Hematopoietic multipotent progenitor cell treated with erythropoietin and hydrocortisone succinate and interleukin-3 and kit ligand, for 17 days (in vitro differentiated cells): ENCODE measurements at places on chromosomes 16 and 17.

- no peak for DNase-seq
These were observed 68.7 kb downstream of the BANP start for GRCh38 chr16:88019821-88020515.

DNA sequence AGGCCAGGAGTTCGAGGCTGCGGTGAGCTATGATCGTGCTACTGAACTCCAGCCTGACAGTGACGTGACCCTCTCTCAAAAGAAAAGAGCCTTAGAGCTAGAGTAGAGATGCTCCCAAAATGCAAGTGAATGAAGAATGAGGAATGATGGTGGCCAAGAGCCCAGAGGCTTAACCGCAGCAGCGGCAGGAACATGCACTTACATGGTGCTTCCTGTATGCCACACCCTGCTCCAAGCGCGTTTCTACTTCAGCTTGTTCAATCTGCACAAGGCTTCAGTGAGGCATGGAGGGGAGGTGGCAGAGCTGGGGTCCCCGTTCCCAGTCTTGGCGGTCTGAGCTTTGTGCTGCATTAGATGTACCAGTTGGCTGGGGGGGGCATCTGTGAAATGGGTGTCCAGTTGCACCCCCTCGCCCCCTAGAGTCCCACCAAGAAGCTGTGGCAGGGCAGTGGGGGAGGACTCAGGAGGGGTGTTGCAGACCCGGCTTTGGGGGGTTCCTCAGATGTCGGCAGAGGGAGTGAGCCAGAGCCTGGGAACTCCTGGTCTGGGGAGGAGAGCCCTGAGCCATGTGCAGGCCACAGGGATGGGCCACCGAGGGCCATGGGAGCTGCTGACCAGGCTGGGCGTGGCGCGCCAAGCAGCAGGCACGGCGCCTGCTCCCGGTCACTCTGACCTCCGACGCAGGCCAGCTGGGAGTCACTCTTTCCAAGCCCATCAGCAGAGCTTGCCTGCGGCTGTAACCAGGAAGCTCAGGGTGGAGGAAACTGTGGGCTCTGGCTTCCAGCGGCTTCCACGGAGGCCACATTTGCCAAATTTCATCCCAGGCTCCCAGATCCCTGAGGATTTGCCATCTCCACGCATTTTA, 260.1 kb downstream of the PARN start:
- no peak for DNase-seq

DNA sequence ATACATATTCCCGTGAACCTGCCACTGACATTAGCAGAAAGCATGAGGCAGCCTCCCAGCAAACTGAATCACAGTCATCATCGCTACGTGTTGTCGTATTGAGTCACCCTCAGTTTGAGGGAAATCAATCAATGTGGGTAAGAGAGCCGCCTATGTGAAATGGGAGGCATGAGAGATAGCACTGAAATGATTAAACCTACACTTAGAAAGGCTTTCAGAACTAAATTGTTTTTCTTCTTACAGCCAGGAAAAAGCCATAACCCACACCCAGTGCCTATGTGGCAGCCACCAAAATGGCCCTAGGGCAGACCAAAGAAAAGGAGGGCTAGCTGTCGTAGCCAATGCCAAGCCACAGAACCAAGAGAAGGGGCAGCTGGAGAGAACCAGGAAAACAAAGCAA, 90.5 kb downstream of the ADAMTS18 start:
- DNase-seq, result no peak

DNA sequence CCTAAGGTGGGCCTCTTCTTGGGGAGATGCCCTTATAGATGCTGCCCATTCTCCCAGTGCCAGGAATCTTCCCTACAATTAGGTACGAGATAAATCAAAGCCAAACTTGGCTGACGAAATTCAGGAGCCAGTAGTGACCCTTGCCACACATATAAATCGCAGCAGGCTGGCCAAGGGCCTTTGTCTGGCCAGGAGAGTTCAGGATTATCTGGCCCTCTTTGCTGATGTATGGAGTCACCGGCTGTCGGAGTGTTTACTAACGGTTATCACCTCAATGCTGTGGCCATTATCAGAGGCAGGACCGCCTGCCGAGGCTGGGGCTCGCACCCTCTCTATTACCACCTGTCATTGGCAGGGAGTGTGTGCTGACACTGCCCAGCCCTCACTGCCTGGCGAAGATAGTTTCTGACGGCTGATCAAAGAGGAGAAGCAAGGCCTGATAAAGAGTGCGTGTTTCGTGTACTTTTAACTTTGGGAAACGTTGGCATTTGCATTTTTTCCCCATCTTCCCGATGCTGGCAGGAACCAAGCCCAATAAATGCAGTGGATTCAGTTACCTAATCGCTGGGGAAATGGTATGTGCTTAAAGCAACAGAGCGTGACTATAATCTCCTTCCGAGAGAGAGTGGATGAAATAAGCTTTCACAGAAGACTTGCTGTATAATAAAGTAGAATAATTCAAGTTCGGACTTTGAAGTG, 32.8 kb upstream of the TBX2 start:
- no peak for DNase-seq

DNA sequence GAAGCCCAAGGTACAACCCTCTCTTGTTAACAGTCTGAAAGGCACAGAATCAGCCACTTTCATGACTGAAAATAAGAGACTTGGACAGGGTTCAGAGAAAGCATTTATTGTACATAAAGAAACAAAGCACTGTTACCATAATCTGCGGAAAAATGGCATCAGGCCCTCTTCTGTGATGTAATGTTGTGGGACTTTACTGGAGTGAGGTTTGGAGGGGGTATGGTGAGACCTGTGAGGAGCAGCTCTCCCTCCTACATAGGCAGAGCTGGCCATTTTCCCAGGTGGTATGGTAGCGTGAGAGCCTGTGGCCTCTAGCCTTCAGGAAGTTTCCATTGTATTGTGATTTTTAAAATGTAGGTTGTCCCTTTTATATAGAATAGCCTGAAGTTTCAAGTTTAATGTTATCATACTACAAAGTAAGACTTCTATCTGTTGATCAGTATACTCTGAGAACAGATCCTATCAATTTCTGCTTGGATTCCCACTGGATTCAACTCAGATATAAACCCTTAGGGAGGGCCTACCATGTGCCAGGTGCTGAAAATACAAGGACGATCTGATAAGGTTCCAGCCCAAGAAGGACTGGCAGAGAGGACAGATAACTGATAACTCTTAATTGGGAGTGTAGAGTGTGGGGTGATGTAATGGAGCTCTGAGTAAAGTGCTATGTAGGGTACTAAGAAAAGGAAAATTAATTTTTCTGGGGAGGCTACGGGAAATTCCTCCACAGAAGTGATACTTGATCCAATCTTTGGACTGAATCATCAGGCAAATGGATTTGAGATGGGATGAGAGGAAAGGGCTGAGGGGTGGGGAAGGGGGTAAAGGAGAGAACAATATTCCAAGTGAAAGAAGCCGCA, 4.1 kb upstream of the YPEL2 start:
- no peak for DNase-seq

GRCh38 chr16:51149721-51150164, 1.3 kb downstream of the SALL1 start:
- DNase-seq, result no peak

GRCh38 chr16:57349212-57350031, 9.2 kb upstream of the CCL22 start:
- DNase-seq, result no peak

GRCh38 chr17:43662413-43663141, 855 bp upstream of the MEOX1 start:
- no peak for DNase-seq

DNA sequence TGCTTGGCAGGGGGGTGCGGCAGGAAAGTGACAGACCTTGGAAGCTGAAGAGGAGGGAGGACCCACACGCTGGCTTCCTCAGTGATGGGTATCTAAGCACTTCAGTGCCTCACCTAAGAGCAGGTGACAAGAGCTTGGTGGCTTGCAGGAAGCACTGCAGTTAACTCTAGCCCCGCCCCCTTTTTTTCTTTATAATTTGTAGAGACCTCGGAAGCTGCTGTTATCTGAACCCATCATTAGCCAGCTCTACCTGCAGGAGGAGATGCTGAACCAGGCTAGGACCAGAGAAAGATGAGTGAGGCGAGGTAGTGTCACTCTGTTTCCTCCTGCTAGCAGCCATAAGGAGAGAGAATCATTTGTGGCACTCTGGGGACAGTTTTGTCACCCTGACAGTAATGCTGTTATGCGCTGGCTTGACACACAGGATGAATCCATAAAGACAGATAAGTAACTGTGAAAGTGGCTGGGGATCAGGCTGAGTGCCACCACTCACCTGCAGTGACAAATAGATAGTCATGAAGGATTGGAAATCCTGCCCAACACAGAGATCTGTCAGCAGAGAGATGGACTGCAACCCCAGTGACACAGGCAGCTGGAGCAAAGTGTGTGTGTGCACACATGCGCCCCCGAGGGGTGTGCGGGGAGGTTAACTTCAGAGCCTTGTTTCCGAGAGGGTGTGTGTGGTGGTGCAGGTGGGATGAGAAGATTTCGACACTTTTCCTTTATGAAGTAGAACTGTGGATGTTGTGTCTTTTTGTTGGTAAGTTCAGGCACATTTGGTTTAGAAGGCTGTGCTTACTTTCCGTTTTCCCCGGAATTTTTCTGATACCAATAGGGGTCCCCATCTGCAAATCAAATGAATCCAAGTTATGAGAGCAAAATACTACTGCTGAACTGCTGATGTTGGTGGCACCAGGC, 224.0 kb downstream of the IRX3 start:
- DNase-seq, result no peak

DNA sequence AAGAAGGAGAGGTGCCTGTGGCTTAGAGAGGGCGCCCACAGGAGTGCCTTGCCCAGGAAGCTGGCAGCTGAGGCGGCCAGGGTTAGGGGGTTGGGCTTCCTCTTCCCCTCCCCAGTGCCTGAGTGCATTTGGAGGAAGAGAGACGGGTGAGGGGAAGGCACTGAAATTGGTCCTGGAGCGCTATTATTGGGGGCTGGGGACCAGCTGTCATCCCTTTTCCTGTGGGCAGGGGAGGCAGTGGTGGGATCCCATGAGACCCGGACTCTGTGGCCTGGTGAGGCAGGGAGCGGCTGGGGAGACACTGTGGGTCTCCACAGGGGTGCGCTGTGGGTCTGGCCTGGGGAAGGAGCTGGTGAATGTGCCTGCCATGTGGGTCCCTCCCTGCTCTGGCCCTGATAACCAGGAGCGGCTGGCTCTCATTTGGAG, 259.7 kb downstream of the SEC14L1 start:
- no peak for DNase-seq

GRCh38 chr16:69672998-69673713, 53.2 kb downstream of the NQO1 start:
- DNase-seq, result no peak

- no peak for DNase-seq
These were observed 39.7 kb upstream of the ALDH3A1 start for GRCh38 chr17:19787733-19788357.

- DNase-seq, result no peak
These were observed 5.9 kb downstream of the FAM234A start for GRCh38 chr16:240559-240958.

- no peak for DNase-seq
These were observed 21.6 kb downstream of the CTU2 start for GRCh38 chr16:88727871-88728270.

GRCh38 chr16:30786936-30787612, at the start of gene ZNF629:
Gene ZNF629 (minus strand): TSS chr16:30787205. CDS start chr16:30784482, 2,723 bp downstream.
- DNase-seq, result no peak

GRCh38 chr17:13813347-13814240, 211.9 kb upstream of the HS3ST3A1 start:
- DNase-seq, result no peak

- DNase-seq, result peak; percentile 42
These were observed 36.1 kb upstream of the ZC3H18 start for GRCh38 chr16:88533932-88534637.

DNA sequence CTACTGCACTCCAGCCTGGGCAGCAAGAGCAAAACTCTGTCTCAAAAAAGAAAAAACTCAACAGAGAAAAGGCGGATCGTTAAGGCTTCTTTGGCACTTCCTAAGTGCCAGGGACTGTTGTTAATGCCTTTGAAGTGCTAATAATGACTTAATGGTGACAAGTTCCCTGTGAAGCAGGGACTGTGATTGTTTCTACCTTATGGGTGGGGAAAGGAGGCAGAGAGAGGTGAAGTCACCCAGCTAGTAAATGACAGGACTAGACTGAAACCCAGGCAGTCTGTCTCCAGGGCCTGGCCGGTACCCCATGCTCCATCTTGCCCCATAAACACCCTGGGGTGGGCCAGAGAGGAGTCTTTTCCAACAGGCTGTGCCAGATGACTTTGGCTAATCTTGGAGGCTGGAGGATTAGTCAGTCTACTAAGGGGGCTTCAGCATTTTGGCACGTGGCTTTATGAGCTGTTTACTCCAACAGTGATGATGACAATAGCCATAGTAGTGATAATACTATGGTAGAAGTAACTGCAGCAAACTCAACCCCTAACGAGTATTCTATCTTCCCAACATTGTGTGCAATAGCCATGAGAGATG, 26.9 kb downstream of the ABCC1 start:
- DNase-seq, result no peak

DNA sequence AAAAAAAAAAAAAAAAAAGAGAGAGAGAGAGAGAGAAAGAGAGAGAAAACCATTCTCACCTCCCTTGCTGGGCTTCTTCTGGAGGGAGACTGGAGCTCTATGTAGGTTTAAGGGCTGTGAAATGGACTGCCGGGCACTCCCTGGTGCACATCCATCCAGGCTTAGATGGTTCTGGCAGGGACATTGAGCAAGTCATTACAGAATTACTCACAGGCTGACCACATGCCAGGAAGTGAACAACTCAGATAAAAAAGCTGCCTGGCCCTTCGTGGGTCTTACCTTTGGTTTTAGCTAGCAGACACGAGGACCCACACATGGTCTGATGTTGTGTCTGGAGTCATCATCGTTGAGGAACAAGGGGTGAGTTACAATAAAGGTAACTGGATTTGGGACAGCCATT, 847.4 kb upstream of the EEF2KMT start:
- no peak for DNase-seq

DNA sequence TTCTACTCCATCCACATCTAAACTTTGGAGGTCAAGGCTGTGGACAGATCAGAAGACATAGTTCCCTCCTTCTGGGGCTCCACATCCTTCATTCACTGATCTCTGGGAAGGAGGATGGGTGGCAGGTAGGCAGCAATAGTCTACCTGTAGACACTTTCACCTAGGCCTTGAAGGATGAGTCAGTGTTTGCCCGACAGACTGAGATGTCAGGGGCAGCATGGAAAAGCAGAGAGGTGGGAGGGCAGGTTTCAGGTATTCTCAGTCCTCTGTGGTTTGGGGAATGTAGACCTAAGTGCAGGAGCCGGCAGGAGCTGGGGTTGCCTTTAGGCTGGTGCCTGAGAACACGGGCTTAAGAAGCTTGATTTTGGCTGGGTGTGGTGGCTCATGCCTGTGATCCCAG, 171.9 kb upstream of the ZNF267 start:
- DNase-seq, result no peak

GRCh38 chr17:14341866-14342265, 41.0 kb downstream of the HS3ST3B1 start:
- no peak for DNase-seq
